Stimulated activated naive CD8-positive, alpha-beta T cell treated with anti-CD3 and anti-CD28 coated beads, Interleukin-15, amount 100 ng/mL, for 72 hours (primary cell): ENCODE measurements at places on chromosomes 16 and 17.

GRCh38 chr16:59192551-59193199 lies 458.6 kb upstream of the GOT2 start:
- DNase-seq = no peak

DNA sequence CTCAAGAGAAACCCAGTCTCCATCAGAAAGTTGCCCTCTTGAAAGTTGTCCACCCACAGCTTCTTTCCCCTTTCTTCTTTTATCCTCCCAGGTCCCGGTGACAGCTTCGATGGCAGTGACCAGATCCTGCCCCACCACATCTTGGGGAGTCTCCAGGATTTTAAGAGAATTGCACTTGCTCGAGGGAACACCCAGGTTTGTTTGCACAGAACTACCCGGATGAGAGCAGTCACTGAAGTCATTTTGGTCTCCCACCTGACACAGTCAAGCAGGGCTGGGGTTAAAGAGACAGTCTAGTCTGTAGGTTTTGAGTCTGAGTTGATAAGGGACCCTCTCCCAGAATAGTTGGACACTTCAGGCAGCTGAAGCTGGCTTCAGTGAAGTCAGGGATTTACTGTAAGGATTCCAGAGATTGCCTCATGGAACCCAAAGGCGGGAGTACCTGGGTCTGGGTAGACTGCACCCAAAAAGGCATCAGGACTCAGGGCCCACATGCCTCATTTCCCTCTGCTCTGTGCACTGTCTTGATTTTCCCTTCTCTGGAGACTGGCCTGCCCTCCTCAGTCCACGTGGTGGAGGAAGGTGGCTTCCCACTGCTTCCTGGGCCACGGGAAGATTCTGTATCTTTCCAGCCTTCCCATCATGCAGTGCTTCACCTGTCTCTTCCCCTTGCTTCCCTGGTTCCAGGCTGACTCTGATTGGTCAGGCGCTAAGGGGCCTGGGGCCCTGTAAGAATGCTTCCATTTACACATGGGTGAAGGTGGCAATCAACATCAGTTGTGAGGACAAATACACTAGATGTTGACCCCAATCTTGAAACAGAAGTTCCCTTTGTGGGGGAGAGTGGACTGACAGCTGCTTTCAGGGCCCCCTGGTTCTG lies 9.5 kb downstream of the MYCBPAP start:
- DNase-seq = no peak

DNA sequence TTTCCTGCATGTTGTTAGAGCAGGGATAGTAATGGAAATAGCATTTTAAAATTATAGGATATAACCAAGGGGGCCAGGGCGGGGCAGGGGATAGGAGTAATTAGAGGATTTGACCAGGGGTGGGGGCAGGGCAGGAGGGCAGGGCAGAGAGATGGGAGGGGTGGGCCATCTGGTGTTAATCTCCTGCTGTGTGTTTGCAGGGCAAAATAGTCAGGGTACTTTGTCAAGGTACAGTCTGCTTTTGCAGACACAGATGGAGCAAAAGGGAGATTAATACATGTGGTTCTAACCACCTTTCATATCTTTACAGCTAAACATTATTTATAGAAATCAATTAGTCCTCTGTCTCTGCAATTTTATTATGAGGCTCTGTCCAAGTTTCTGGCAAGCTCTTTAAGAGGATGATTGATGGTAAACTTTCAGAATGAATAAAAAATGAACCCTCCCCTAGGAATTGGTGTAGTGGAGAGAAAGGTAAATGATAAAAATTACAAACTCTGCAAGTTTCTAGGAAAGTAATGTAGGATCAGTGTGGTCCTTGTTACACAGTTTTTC lies 6.6 kb downstream of the ANKFN1 start:
- DNase-seq = no peak

GRCh38 chr17:32100971-32101631 lies 41.2 kb upstream of the RHOT1 start:
- DNase-seq = no peak

GRCh38 chr17:10606110-10606509 lies 51.0 kb downstream of the MYH3 start:
- no peak for DNase-seq

DNA sequence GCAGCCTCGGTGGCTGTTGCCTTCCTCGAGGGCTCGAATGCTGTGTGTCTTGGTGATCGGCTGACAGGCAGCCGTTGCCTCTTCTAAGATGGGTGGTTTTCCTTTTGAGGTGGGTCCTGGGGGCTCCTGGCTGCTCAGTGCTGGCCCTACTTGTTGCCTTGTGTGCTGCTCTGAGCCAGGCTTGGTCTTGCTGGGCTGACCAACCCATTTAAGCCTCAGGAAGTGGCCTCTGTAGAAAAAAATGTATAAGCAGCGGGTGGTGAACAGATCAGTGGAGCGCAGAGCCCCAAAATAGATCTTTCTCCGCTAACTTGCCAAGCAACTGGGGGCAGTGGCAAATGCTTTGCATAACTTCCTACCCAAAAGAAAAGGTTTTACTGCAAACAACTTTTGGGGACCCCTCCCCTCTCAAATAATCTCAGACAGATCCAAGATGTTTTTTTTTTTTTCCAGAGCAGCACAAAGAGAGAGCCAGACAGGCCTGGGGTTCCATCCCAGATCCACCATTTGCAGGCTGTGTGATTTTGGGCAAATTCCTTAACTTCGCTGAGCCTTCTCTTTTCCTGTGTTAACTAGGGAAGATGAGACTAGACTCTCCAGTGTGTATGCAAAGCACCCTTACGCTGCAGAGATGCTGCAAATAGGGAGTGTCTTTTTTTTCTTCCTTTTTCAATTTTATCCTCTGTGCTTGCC lies 42.5 kb downstream of the PLCG2 start:
- DNase-seq = no peak

- DNase-seq = peak; percentile 46
Measured at GRCh38 chr16:22373662-22374310, 633 bp downstream of the CDR2 start.

GRCh38 chr17:43416998-43417890 lies 18.5 kb downstream of the ARL4D start:
- no peak for DNase-seq

DNA sequence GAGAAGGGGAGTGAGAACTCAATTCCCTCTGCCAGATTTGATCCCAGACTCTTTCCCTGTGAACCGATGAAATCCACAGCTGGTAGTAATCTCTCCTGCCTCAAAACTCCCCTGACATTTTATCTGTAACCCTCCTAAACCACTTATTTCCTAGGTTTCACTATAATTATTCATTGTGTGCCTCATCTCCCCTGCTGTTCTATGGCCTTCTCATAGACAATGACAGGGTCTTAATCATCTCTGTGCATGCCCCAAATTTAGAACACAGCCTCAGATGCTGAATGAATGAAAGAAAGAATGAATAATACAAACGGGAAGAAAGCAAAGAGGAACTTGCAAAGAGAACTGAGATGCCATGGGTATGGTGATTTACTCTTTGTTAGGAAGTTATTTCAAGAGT lies 451.1 kb downstream of the HS3ST3B1 start:
- DNase-seq = no peak

- DNase-seq = no peak
Measured at GRCh38 chr16:83847371-83848225, 39.8 kb downstream of the HSBP1 start.

DNA sequence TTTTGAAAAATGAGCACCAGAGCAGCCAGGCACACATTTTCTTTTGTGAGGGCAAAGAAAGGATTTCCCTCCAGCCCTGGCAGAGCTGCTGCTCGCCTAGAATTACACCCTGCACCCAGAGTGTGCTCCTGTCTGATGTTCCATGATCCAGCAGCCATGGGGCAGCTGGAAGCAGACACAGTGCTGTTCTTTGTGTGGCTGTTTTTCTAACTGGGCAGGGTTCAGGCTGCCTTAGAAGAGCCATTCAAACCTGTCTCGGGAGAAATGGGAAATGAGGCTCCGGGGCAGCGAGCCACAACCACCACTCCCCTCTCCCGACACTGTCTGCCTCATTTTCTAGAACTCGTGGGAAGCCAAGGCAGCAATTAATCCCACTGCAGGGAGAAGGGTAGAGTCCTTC lies 28.9 kb downstream of the LITAF start:
- DNase-seq = no peak

GRCh38 chr17:75155191-75155601 lies 884 bp upstream of the JPT1 start:
- no peak for DNase-seq

DNA sequence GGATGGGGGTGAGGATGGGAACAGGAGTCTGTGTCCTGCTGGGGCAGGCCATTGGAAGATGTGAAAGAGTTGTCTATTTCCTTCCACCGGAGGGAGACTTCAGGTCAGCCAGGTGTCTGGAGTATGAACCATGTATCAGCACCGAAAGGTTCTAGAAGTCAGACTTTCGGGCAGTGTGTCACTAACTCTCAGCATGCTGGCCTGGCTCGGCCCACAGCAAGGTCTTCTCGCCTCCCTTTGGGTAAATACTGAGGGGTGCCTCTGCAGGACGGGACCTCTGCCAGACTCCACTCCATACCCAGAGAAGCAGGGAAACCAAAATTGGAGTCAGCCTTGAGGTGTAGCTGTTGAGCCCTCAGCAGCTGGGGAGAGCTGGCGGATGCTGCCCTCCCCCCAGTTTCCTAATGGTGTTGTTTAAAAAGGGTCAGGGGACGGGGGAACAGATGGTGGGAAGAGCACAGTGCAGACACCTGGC lies 507 bp downstream of the CIITA start:
- DNase-seq = no peak

GRCh38 chr16:47927330-47927729 lies 228.5 kb downstream of the ABCC12 start:
- DNase-seq = no peak

GRCh38 chr16:65809627-65810026 lies 556.9 kb upstream of the CDH5 start:
- no peak for DNase-seq

GRCh38 chr17:6098050-6098822 lies 28.1 kb downstream of the WSCD1 start:
- no peak for DNase-seq

GRCh38 chr16:89322321-89323119 lies 105.0 kb downstream of the ZNF778 start:
- DNase-seq = no peak

DNA sequence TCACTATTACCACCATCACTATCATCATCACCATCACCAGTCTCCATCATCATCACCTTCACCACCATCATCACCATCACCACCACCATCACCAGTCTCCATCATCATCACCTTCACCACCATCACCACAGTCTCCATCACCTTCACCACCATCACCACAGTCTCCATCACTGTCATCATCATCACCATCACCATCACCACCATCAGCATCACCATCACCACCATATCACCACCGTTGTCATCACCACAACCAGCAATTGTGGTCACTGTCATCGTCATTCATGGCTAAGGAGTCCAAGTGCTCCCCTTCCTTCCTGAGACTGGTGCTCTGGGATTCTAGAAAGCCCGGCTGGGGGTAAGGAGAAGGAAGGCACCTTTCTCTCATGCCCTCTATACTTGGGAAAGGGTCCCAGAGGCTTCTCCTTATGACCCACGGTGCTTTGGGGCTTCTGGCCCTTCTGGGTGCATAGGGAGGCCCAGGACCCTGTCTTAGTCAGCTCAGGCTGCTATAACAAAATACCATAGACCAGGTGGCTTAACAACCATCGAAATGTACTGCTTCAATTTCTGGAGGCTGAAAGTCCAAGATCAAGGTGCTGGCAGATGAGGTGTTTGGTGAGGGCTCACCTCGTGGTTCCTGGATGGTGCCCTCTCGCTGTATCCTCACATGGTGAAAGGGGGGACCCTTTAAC lies 93.4 kb upstream of the GSE1 start:
- DNase-seq = no peak

DNA sequence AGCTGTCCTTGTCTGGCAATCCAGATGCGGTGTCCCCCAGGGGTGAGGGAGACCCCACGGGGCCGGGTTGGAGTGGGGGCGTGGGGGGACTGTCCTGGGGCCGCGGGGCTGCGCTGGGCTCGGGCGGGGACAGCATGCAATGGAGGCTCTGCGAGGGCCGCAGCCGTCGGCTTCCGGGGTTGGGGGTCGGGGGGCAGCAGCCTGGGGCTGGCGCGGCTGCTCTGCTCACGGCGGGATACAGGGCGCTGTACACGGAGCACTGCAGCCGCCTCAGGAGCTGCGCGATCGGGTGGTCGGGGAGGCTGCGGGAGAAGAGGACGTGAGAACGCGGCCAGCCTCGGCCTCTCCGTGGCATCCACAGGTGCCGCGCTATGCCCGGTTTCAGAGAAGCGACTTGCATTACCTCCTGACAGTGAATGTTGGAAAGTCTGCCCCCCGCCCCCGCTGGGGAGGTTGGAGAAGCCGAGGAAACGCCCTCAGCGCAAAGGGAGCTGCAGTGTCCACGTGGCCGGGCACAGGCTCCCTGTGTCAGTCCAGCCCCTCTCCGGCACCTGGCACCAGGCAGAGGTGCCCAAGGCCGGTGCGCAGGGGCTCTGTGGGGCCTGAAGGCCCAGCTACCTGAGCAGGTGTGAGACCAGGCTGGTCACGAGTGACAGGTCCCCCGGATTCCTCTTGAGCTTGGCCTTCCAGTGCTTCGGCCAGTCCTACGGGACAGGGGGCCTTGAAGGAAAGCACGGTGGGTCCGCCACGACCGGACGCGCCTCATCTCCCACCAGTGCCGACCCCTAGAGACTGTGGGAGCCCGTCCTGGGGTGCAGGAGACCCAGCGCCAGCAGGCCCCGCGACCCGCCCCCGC lies 9.4 kb upstream of the SPATA2L start:
- no peak for DNase-seq
